ENCODE measurements at places on chromosomes 5 and 9.

GRCh38 chr9:129489838-129490582 lies 130.9 kb downstream of the C9orf50 start:
- no peak for DNase-seq

- no peak for DNase-seq
Observed at GRCh38 chr5:36173426-36173825, 21.5 kb downstream of the SKP2 start.

DNA sequence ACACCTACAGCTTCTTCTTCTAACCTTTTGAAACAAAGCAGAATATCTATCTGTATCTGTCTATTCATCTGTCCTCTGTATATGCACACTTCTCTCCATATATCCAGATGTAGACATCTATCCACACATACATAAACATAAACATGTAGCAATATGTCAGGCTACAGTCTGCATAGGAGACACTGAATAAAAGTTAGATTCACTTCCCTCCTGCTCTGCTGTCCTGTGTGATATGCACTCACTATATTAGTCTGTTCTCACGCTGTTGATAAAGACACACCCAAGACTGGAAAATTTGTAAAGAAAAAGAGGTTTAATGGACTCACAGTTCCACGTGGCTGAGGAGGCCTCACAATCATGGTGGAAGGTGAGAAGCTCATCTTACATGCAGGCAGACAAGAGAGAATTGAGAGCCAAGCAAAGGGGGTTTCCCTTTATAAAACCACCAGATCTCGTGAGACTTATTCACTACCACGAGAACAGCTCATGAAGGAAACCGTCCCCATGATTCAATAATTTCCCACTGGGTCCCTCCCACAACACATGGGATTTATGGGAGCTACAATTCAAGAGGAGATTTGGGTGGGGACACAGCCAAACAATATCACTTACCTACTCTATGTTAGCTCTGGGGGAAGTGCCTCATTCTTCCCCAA lies 24.1 kb downstream of the RANBP3L start:
- DNase-seq = no peak

- no peak for DNase-seq
Observed at GRCh38 chr9:107895501-107896001, 406.0 kb upstream of the KLF4 start.

DNA sequence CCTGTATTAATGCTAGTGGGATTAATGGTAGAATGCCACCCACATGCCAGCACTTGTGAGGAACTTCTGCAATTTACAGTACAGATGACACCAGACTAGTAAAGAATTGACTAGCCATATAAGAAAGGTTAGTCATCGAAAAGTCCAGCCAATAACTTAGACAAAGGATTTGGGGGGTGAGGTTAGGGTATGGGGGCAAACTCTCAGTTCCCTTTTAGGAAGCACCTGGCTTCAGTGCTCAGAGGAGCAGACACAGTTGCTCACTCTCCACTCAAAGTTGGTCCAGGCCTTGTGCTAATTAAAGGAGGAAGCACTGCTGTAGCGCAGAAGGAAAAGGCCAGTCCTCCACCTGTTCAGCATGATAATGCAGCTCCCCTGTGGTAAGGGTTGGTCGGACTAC lies 25.2 kb downstream of the TGFBR1 start:
- DNase-seq = no peak

DNA sequence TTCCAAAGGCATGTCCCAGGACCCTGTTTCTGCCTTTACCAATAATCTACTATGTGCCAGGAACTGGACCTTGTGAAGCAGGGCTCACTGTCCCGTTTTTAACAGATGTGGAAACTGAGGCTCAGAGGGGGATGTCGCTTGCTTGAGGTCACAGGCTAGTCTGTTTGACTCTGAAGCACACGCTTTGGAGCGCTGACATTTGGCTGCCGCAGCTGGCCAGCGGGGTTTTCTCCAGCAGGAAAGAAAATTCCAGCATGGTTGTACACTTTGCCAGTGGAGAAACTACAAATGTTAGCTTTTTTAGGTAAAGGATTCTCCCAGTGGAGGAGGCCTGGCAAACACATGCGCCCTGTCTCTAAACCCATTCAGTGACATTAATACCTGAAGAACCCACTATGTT lies 50.5 kb downstream of the SH3PXD2B start:
- DNase-seq = no peak

- no peak for DNase-seq
Observed at GRCh38 chr9:16304301-16304700, 566.2 kb downstream of the BNC2 start.

GRCh38 chr9:124869986-124870560 lies 8.1 kb downstream of the ARPC5L start:
- DNase-seq = no peak

- DNase-seq = no peak
Observed at GRCh38 chr5:72441862-72442540, 65.2 kb downstream of the ZNF366 start.

DNA sequence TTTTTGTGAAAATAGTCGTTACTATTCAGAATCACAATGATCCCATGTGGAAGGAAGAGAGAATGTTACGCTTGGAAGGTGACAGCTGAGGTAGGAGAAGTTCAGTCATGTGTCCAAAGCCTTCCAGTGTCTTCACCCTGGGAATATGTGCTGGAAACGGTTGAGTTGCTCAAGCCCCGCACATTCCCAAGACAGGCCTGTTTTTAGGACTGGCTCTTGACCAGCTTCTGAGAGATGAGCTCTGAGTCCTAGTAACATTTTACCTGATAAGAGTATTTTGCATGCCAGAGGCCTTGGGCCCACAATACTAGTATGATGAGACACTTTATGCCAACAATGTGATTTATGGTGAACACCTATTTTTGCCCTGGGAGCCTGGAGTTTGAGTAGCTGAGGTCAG lies 101.7 kb downstream of the LMNB1 start:
- no peak for DNase-seq

GRCh38 chr9:113523421-113524141 lies 60.1 kb downstream of the RGS3 start:
- peak; percentile 10 for DNase-seq

DNA sequence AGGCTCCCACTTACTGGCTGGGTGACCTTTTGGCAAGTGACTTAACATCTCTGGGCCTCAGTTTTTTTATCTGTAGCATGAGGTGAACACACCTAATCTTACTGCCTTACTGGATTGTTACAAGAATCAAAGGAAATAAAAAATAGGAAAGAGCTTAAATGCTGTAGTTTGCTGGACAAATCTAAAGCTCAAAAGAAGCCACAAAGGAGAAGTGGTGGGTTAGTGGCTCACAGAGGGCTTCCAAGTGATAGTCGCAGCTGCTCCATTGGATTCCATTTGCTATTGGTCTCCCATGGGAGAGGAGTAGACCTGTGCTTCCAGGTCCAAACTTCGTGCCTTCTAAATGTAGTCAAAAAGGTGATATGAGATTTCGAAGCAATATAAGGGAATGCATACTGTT lies 123.6 kb downstream of the SEMA6A start:
- DNase-seq = no peak
